ENCODE measurements at places on chromosomes 4 and X.

DNA sequence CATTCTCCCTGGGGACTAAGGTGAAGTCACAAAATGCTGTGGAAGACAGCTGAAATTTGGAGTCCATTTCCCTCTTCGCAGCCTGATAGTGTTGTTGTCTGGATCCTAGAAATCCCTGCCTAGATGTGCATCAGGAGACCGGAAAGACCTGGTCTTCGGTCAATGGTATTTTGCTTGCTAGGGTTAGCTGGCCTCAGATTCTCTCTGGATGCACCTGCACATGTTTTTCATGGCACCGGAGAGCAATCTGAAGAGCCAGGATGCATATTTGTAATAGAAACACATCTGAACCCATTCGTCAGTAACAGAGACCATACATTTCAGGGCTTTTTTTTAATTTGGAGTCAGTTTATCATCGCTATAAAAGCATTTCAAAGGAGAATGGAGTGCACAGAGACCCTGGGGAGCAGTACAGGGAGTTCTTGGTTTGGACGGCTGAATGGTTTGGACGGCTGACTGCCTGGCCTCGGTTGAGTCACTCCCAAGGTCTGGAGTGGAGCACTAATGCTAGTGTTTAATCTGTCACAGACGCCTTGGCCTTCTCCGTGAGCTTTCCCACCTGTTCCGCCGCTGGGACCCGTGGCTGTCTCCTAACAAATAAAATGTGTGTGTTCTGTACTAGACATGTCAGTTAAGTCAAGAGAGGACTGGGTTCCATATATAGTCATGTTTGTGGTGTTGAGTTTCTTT is 7.5 kb upstream of the PDLIM3 start:
- DNase-seq, result no peak

DNA sequence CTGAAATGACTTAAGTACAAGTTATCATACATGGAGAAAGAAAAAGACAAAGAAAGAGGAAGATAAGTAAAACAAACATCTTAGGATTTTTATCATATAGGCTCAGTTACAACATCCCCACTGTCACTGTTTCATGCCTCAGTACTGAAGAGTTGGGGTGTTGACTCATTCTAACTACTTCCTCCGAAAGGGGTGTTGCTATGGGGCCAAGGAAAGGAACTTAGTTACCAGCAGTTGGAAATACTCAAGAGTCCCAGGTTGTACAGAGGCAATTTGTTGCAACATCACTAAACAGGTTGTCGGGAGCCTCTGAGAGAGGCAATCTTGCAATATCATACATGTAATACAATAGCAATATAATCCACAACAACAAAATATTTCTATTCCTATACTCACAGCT is 1264.7 kb downstream of the PCDH7 start:
- DNase-seq, result no peak

GRCh38 chr4:27245216-27245615 is 384.6 kb downstream of the STIM2 start:
- DNase-seq, result peak; percentile 7

GRCh38 chr4:161991811-161992210 is 172.0 kb downstream of the FSTL5 start:
- DNase-seq, result no peak

- peak; percentile 59 for DNase-seq
These were observed 35.2 kb downstream of the PCDH7 start for GRCh38 chr4:30755346-30755745.

DNA sequence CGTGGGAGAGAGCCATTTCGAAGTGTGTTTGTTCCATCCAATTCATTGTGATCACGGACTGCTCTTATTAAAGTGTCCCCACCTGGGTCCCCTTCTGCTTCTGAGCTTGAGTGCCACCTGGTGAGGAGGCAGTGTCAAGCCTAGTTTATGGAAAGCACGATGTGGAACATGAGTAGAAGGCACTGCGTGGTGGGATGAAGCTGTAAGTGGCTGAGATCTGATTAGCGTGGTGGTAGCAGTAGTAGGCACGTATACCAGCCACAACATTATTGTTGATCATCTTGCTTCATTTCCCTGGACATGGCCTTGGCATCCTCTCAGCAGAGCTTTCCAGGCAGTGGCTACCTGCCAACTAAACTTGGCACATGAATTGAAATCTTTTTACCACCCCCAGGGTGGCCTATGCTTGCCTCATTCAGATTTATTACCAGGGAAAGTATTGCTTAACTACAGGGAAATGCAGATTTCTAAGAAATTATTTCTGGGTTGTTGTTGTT is 46.4 kb downstream of the GPAT3 start:
- peak; percentile 11 for DNase-seq

DNA sequence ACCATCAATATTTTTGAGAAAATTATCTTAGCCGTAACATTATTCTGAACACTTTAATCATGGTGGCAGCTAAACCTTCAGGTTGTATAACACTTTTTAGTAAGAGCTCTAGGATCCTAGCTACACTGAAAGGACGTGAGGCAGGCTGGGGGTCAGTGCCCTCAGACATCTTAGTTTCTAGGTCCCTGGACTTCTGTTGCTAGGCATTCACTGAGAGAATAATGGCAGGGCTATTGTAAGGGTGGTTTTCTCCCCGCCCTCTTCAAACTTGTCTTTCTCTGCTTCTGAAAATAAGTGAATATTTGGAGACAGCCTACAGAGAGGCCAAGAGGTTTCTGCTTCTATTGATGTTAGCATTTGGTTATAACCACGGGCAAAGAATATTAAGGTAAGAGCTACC is 15.4 kb upstream of the MMRN1 start:
- DNase-seq, result no peak

DNA sequence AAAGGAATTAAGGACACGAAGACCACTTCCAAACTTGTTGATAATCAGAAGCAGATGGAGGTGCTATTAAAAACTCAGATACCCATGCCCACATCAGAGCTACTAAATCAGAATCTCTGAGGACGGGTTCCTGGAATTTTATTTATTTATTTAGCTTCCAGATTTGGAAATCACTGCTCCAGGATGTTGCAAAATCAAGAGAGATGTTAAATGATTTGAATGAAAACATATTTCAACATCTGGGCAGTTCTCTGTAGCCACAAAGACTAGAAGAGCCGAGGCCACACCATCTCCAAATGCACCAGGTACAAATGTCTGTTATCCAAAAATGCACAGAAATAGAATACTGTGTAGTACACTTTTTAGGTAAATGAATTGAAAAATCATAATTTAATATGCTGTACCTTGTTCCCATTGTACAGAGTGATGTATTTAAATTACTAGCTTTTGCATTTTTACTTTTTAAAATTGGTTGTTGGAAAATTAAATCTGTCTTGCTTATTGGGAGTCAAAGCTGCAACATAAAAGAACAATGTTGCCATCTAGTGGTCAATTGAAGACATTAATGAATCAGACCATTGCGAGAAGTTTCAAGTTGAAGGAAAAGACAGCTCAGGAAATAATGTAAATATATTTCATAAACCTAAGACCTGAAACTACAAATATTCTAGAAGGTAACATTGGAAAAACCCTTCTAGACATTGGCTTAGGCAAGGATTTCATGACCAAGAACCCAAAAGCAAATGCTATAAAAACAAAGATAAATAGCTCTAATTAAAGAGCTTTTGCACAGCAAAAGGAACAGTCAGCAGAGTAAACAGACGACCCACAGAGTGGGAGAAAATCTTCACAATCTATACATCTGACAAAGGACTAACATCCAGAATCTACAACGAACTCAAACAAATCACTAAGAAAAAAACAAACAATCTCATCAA is 151.3 kb upstream of the TTC29 start:
- DNase-seq, result peak; percentile 63

DNA sequence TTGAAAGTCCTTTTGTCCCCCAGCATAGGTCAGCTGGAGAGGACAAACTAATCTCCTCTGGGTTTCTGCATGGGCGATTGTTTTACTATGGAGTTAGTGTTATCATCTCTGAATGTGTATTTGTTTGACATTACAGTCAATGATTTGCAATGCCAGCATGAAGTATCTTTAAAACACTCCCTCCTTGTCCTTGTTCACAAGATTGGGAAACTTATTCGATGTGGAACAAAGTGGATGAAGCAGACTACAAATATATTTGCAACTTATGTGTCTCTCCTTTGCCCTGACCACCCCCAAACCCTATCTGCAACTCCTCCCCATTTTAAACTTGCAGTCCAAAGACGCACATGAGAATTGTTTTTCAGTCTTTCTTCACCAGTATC is 1.5 kb upstream of the PITX2 start:
- no peak for DNase-seq

DNA sequence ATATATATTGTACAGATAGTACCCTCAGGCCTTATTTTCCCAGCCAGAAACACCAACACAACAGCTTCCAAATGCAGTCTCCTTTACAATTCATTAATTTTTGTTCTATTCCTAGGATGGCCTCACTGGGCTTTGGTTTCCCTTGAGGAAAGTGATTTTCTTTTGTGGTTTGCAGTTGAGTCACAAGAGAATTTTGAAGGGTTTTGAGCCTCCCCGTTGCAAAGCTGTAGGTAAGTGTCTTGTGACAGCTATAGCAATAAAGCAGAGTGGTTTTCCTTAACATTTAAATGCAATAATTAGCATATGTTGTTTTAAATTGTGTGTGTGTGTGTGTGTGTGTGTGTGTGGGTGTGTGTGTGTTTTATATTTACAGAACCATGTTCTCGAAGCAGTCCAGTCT is 54.1 kb upstream of the WDR17 start:
- DNase-seq, result no peak

GRCh38 chr4:79472693-79473438 is 64.8 kb upstream of the GK2 start:
- DNase-seq, result no peak

DNA sequence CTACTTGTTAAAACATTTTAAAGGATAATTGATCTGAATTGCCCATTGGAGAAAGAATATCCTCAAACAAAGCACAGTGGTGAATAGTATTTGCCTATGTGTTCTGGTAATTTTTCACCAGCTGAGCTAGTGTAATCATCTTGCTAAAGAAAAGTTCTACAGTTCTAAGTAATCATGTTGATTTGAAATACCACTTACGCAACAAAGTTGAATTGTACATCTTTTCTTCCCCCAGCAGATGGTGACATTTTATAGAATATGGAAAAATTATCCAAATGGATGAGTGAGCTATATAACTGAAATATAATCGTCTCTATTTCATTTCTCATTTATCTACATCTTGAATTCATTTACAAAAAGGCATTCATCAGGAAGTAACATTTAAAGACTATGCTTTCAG is 9.7 kb upstream of the ZNF674 start:
- DNase-seq, result peak; percentile 43

GRCh38 chrX:148282504-148282903 is 217.9 kb upstream of the AFF2 start:
- DNase-seq, result no peak

- DNase-seq, result no peak
These were observed 15.1 kb downstream of the AWAT2 start for GRCh38 chrX:70034646-70035045.

DNA sequence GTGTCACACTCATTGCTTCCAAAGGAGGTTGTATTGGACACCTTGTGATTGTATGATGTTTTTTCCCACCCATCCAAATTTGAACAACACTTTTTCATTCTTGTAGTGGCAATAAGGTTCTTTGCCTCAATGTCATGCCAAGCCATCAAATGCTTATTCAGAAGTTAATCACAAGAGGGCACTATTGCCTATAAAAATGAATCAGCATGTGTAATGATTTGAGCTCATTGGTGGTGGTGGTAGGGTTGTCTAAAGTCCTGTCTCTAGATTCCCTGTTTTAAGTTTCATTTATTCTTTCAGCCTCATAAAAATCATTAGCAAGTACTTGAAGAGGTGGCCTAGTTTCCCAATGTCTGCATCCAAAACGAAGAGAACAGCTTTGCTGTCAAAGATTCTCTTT is 37.0 kb downstream of the IRS4 start:
- peak; percentile 16 for DNase-seq

DNA sequence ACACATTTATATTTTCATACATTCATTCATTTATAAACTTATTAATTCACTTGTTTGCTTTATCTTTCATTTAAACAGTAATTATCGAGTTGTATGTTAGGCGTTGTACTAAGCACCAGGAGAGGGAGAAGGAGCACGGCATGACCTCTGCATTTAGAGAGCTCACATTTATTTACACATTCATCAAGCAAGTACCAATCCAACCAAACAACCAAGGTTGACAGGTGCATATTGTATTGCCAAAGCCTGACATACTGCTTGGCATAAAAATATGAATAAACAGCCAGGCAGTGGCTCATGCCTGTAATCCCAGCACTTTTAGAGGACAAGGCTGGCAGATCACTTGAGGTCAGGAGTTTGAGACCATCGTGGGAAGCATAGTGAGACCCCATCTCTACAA is 37.0 kb upstream of the CLNK start:
- DNase-seq, result no peak

DNA sequence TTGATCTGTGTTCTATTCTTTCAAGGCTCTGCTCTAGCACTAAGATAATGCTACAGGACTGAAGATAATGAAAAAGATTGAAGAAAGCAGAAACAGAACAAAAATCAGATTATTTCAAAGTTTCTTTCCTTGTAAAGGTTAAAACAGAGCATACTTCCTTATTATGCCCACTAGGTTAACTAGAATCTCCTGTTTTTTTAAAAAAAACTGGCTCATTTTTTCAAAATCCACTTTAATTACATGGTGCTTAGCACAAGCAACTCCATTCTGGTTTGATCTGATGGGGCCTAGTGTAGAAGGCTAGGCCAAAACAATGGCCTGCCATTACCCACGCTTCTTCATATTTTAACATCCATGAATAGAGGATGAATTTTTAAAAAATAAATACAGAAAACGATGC is 1.2 kb upstream of the UBA6 start:
- DNase-seq, result no peak

DNA sequence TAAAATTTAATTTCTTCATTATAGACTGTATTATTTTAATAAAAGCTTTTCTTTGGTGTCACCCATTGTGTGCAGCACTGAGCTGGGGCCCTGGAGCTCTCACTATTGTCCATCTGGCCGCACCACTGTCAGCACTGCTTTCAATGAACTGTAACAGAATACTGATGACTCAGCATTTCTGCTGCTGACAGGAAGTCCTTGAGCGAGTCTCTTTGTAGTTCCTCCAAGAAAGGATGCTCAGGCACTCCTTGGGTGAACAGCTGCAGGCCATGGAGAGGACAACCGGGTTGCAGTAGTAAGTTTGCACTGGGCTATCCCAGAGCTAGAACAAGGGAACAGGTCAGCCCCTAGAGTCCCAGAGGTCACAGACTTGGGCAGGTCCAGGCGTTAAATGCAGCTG is 81.6 kb downstream of the SORBS2 start:
- DNase-seq, result no peak

- peak; percentile 88 for DNase-seq
These were observed 137.2 kb upstream of the ARHGEF9 start for GRCh38 chrX:63922221-63922620.

GRCh38 chr4:124386648-124387047 is 325.9 kb downstream of the ANKRD50 start:
- no peak for DNase-seq

DNA sequence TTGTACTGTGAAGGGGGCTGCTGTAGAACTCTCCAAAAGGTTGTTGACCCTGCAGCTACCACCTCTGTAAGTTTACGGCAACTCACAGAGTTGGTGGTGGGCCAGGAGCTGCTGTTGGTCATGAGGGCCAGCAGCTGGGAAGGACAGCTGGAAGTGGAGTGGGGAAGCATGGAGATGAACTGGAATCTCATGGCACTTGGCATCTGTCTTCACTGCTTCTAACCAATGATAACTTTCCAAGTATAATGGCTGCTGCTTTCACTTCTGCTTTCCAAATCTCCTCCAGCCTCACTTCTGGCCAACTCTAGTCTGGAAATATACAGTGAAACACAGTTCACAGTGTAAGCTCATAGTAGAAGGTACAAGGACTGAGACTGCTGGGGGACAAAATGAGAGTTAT is 126.5 kb upstream of the INTU start:
- DNase-seq, result no peak

GRCh38 chr4:42646999-42647541 is 9.8 kb downstream of the ATP8A1 start:
- no peak for DNase-seq

GRCh38 chr4:113394730-113395530 is 345.5 kb downstream of the ANK2 start:
- peak; percentile 85 for DNase-seq
